CD8-positive, alpha-beta T cell (primary cell): ENCODE measurements at places on chromosomes 13 and 19.

- DNase-seq: no peak
Measured at GRCh38 chr19:45663800-45664199, 4.2 kb upstream of the GIPR start.

DNA sequence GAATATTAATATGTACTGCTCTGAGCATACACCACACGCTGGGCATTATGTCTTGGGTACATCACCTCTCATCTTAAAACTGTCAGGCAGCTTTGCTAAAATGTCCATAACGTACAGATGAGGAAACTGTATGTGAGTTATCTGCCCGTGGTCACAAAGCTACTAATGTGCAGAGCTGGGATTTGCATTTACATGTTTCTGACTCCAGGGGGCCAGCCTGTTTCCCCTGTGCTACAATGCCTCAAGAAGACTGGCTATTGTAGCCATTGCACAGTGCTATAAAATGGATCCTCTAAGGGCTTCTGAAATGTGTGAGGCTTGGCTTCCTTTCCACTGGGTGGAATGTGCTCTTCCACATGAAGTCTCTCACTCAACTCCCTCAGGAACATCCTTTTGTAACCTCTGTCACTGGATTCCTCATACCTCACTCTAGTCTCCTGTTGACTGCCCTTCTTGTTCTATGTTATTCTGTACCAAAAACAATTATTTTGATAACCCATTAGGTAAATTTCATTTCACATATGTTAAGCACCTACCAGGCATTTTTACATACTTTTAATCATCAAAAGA is 95.6 kb upstream of the HTR2A start:
- DNase-seq: no peak

DNA sequence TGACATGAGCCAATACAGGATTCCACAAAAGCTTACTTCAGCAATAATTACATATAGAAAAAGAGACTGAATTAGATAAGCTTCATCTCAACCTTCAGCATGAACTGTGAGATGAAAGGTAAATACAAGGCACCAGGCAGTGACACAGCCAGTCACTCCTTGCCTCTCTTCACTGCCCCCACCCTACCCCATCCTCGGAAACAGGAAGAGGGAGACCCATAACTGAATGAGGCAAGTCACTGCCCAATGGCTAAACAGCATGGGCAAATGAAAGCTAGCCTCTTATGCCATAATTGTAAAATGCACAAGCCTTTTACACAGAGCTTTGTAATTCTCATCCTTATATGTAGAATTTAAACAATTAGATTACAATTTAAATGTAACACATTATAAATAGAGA is 1.7 kb downstream of the ZNF160 start:
- DNase-seq: no peak

- DNase-seq: no peak
Measured at GRCh38 chr13:110813646-110814624, 100.4 kb downstream of the ING1 start.

GRCh38 chr19:34393629-34394028 is 10.6 kb upstream of the PDCD2L start:
- DNase-seq: no peak

DNA sequence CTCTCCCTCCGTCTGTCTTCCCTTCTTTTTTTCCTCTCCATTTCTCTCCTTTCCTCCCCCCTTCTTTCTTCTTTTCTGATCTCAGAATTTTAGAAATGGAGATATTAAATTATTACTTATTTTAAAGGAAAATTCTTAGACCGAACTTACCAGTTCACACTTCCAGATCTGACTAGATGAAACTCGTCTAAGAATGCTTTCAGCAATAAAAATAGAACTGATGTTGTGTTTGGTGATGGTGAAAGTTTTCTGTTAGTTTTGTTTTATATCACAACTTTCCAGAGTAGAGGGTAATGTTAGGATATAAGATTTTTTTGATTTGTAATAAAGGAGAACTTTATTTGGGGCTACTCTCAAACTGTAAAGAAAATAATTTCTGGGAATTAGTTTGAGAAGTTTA is 29.9 kb downstream of the UCHL3 start:
- DNase-seq: no peak

DNA sequence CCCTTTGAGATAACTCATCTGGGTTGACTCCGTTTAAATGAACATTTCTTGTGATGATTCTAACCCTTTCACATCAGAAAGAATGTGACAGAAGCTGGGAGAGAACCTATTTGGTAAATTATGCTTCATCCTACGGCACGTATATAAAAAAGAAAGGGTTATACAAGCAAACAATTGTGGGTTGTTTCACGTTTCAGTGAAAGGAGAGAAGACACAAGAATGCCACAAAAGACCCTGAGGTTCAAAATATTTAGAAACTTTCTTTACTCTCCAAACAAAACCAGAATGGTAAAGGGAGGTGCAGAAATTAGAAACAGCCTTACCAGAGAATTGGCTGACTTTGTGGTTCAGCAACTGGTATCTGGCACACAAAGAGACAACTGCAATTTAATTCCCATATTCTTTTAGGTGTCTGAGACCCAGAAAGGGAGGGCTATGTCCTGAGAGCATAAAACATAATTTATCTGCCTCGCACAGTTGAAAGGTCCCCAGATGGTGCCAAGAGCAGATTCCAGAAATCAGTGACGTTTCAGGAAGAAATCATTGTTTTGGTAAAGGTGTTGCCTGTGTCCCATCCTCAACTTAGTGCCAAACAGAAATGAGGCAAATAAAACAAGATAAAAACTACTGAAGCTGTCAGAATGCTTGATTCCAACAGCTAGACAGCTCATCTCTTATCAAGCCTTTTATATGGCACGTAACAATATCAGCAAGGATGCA is 361.4 kb downstream of the EFNB2 start:
- DNase-seq: no peak

GRCh38 chr13:94170145-94170571 is 309.3 kb downstream of the DCT start:
- no peak for DNase-seq

DNA sequence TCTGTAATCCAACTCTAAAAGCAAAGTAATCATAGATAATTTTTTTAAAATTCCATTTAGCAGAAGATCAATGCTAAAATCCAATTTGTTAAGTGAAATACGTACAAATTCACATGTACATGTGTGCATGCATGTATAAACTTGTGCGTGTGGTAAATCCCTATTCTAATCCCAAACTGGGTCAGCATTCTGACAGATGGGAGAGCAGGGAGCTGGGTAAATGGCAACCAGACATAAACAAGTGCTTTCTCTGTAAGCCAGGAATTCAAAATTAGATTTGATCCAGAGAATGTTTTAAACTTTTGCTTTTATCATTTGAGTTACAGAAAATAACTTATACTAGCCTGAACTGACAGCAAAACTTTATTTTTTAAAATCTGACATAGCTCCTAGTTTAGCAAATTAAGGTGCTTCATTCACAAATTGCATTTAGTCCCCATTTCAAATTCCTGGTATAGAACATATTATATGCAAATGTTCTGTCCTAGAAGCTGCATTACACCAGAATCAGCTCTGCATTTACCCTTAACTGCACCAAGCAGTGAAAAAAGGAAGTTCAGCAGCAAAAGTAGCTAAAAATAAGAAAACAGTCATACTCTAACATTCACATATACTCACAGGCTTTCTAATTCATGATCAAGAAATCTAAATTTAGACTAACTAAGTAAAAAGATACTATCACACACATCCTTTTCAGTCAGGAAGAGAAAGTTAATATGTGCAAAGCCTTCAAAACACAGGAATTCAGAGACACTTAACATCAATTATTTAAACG is 32.6 kb downstream of the UBL3 start:
- DNase-seq: no peak

DNA sequence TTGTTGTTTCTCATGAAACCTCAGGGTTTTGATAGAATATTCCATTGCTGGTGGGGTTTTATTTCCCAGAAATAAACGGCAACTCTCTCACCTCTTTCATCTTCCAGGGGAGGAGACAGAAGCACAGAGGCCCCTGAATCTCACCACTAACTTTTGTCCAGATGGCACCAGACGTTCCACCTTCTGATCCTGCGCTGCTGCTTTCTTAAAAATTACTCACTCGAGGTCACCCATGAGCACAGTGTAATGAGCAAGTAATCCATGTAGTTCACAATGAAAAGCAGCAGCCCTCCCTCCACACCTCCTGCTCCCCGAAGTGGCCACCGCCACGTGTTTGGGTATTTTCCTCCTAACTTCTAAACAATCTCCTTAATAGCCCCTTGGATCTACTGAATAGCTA is 51.3 kb downstream of the TEX29 start:
- no peak for DNase-seq

DNA sequence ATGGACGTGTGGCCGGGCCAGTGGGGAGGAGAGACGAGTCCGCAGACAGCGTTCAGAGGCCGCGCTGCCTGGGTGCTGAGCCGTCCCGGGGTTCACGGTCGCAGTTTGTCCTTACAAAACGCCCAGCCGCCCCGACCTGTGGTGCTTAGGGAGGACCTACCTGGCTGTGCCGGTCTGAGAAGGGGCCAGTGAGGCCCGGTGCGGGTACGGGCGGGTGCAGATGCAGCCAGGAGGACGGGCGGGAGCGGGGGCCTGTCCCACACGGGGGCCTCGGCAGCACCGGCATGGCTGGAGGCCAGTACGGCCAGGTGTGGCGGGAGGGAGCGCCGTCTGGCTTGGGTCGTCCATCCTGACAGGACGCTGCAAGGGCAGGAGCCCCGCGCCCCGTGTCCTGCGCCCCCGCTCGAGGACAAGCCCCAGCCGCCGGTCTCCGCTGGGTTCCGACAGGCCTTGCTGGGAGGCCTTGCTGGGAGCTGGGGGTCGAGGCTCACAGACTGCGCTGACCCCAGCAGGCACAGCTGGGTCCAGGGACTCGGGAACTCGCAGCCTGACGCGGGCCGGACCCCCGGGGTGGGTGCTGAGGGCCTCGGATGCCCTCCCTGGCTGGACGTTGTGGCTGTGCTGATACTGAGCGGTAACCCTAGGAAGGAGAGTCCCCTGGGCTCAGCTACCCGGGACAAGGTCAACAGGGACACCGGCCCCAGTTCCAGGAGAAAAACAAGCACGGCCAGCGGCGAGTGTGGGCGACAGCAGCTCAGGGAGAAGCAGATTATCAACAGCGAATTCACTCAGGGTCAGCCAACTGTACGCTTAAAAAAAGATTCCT is 5.3 kb upstream of the PROZ start:
- DNase-seq: peak; percentile 39

- DNase-seq: peak; percentile 77
Measured at GRCh38 chr19:49148784-49149651, 6.2 kb downstream of the HRC start.

DNA sequence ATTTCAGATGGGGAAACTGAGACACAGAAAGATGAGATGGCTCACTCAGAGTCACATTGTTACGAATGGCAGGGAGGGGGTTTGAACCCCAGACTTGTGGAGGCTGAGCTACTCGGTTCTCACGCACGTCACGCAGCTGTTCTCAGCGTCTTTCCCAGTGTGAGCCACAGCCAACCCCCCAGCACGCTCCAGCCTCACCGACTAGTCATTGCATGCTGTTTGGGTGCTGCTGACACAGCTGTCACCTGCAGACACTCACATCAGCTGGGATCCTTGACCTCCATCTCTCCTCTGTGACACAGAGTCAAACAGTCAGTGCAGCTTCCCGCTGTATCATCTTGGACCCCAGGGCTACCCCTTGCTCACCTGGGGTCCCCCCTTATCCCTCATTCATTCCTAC is 2.4 kb upstream of the NCAN start:
- DNase-seq: no peak

DNA sequence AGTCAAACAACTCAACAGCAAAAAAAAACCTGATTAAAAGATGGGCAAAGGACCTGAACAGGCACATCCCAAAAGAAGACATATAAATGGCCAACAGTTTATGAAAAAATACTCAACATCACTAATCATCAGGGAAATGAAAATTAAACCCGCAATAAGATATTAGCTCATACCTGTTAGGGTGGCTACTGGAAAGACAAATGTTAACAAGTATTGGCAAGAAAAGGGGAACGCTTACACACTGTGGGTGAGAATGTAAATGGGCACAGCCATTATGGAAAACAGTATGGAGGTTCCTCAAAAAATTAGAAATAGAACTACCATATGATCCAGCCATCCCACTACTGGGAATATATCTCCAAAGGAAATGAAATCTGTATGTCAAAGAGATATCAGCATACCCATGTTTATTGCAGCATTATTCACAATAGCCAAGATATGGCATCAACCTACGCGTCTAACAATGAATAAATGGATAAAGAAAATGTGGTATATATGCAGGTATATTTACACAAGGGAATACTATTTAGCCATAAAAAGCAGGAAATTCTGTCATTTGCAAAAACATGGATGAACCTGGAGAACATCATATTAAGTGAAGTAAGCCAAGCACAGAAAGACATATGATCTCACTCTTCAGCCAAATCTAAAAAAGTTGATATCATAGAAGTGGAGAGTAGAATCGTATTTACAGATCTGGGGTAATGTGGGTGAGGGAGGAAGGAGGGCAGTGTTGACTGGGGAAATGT is 2.3 kb downstream of the ZNF780A start:
- no peak for DNase-seq

GRCh38 chr19:55398200-55398925 is 9.2 kb downstream of the UBE2S start:
- DNase-seq: no peak

GRCh38 chr19:47414469-47414868 is 4.9 kb downstream of the MEIS3 start:
- DNase-seq: no peak

DNA sequence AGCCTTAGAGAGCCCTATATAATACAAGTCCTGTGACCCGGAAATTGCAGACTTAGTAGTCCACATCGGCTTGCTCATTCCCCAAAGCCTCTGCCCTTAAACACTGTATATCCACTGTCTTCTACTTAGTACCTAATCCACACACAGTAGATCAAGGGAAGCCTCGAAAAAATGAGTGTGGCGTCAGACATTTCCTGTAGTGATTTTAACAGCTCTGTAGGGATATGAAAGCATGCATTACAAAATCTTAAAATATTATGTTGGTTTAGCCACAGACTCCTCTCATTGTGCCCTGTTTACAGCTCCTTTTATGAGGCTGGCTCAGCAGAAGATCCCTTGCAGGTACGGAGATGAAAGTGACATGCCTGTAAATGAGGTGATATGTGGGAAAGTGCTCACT is 416.3 kb downstream of the LIG4 start:
- no peak for DNase-seq

- peak; percentile 17 for DNase-seq
Measured at GRCh38 chr13:32381539-32381938, 46.4 kb downstream of the N4BP2L1 start.

DNA sequence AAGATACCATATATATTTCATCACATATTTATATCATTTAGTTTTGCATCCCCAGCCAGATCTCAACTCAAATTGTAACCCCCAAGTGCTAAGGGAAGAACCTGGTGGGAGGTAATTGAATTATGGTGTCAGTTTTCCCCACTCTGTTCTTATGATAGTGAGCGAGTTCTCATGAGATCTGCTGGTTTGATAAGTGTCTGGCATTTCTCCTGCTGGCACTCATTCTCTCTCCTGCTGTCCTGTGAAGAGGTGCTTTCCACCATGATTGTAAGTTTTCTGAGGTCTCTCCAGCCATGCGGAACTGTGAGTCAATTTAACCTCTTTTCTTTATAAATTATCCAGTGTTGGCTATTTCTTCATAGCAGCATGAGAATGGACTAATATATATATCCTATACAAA is 462.5 kb upstream of the SLITRK5 start:
- DNase-seq: no peak

GRCh38 chr13:21045100-21045499 is 16.3 kb downstream of the LATS2 start:
- no peak for DNase-seq

- no peak for DNase-seq
Measured at GRCh38 chr13:73072239-73072900, 13.6 kb downstream of the KLF5 start.
